HCT116 (cell line): ENCODE measurements at places on chromosomes 13 and 19. TPM values are rescaled to one million over a fixed set of nuclear protein-coding genes. Genes with fewer than 3 reads are reported as not detected.

The SYT5 gene
- total RNA-seq, result 2.3 TPM

The ZNF724 gene
- 7.1 TPM for total RNA-seq

The CD79A gene
- 0.69 TPM for total RNA-seq

The ZNF547 gene
- 1.4 TPM for total RNA-seq

The ZNF805 gene
- total RNA-seq, result 9.2 TPM

The KLK1 gene
- 3.3 TPM for total RNA-seq

The CTU1 gene
- total RNA-seq, result 14.0 TPM

The DCT gene
- total RNA-seq, result 0.12 TPM

The ZNF526 gene
- 13.1 TPM for total RNA-seq

The CEACAM18 gene
- total RNA-seq, result not detected

The RPS16 gene
- 3,365 TPM for total RNA-seq

The SNRPA gene
- total RNA-seq, result 170 TPM

The GAPDHS gene
- not detected for total RNA-seq

The FFAR2 gene
- total RNA-seq, result not detected

The MAST1 gene
- total RNA-seq, result 28.9 TPM
